Calu3 (cell line): ENCODE measurements at places on chromosomes 7 and 10. TPM values are rescaled to one million over a fixed set of nuclear protein-coding genes. Genes with fewer than 3 reads are reported as not detected.

Gene IFIT1B
- not detected in 2 replicates for total RNA-seq

Gene CPA2
- not detected in 2 replicates for total RNA-seq

Gene CLRN3
- total RNA-seq = 0.52 and 0.76 TPM in 2 replicates

DNA sequence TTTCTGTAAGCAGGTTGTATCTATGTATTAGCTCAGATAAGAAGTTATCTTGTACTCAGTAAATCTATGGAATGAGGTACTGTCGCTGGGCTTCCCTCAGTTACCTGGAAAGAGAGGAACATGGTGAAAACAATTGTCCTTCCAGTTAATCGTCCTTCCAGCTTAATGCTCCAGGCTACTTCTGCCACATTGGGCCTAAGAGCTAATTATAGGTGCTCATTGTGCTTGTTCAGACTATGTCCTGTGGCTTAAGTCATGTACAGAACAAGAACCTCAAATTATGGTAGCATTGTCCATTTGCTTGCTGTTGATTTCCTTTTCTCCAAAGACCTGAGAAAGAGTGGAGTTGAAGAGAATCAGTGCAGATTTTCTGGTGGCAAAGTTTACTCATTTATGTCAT lies 86.1 kb upstream of the MBL2 start:
- DNase-seq = no peak

- DNase-seq = no peak
Observed at GRCh38 chr10:614790-615582, 74.5 kb downstream of the DIP2C start.

DNA sequence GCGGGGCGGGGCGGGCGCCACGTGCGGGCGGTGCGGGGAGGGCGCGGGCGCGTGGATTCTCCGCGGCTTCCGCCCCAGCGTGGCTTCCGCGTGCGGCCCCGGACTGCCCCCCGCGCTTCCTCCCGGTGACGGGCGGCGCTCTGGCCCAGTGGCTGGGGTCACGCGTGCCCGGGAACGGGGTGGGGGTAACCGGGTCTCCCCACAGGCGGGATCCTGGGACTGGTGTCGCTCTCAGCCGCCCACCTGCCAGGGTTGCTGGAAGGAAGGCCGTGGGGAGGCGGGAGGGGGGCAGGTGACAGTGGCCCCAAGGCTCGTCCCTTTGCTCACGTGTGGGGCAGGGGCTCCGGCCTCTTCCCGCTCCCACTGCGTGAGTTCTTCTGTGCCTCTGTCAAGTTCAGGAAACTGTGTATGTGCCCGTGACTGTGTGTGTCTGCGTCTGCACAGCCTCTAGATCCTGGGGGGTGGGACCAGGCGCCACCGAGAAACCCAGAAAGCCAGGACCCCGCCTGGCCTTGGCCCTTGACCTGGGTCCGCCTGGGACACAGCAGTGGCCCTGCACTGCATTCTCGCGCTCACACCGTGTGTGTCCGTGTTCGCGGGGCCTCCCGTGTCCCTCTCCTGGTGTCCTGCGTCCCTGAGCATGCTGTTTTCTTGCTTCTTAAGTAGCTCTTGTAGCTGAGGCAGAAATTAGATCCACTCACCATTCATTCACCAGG lies 919 bp downstream of the MAFK start:
- no peak for DNase-seq

GRCh38 chr7:1972744-1973143 lies 260.0 kb downstream of the MAD1L1 start:
- no peak for DNase-seq

GRCh38 chr7:155643804-155644177 lies 670 bp upstream of the RBM33 start:
- no peak for DNase-seq

GRCh38 chr10:23421397-23421796 lies 17.5 kb upstream of the OTUD1 start:
- no peak for DNase-seq

GRCh38 chr10:98925651-98926050 lies 310.0 kb downstream of the HPSE2 start:
- DNase-seq = no peak

- DNase-seq = no peak
Observed at GRCh38 chr7:127154101-127154500, 98.6 kb downstream of the GRM8 start.

- peak; percentile 26 for DNase-seq
Observed at GRCh38 chr7:128030654-128031611, at the start of gene LRRC4. TSS of gene LRRC4 (minus strand) at chr7:128031437. CDS start at chr7:128030640, 797 bp downstream.

DNA sequence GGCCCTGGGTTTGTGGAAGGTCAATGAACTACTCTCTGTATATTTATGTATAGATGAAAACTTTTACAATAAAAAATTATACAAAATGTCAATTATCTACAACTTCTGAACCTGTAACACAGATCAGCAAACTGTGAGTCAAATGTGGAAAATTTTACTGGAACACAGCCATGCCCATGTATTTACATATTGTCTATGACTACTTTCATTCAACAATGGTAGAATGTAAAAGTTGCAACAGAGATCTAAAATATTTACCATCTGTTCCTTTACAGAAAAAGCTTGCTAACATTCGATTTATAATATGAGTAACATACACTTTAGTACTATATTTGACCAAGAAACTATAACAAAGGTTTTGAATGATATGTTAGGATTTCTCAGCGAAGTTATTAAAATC lies 481.6 kb downstream of the PARD3 start:
- DNase-seq = peak; percentile 4

- no peak for DNase-seq
Observed at GRCh38 chr10:46530249-46531186, 25.9 kb downstream of the GPRIN2 start.

- peak; percentile 39 for DNase-seq
Observed at GRCh38 chr10:56537984-56538383, 176.9 kb upstream of the ZWINT start.

- DNase-seq = peak; percentile 18
Observed at GRCh38 chr10:16521311-16522016, at the start of gene C1QL3. TSS of gene C1QL3 (minus strand) at chr10:16521879. CDS start at chr10:16521065, 814 bp downstream.

DNA sequence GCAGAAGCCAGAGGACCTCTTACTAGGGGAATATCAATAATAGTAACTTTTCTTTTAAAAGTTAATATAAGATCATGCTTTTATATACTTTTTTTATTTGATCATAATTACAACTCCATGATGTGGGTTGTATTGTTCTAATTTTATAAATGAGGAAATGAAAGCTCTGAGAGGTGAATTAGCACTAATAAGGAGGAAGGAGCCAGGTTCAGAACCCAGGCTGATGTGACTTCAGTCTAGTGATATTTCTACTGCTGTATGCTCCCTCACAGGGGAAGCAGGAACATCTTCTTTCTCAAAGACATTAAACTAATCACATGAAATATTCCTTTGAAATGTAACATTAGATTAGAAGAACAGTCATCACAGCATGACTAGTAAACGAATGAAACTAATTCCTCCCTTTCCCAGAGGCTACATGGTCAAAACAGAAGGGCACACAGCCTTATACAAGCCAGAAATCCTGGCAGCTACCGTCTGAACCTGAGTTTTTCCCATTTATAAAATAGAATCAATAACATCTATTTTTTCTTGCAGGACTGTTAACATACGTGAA lies 81.4 kb upstream of the GJD4 start:
- DNase-seq = no peak

GRCh38 chr7:50304911-50305582 lies 531 bp downstream of the IKZF1 start:
- no peak for DNase-seq

DNA sequence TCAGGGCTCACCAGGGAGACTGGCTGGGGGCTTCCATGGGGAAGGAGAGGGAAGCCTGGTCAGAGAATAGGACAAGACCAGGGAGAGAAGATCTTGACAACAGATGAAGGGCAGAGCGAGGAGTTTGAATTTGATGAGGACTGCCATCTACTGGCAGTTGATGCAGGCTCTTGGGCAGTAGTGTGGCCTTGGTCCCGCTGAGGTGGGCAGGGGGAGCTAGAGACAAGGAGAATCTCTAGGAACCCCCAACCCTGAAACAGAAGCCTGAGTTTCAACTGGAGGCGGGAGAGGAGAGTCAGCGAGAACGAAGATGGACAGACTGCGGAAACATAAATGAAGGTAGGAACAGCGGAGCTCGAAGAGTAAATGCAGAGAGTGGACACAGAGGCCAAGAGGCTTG lies 81.0 kb downstream of the PPP1R3C start:
- DNase-seq = peak; percentile 27

- DNase-seq = peak; percentile 32
Observed at GRCh38 chr10:50579491-50580261, 44.1 kb downstream of the SGMS1 start.

DNA sequence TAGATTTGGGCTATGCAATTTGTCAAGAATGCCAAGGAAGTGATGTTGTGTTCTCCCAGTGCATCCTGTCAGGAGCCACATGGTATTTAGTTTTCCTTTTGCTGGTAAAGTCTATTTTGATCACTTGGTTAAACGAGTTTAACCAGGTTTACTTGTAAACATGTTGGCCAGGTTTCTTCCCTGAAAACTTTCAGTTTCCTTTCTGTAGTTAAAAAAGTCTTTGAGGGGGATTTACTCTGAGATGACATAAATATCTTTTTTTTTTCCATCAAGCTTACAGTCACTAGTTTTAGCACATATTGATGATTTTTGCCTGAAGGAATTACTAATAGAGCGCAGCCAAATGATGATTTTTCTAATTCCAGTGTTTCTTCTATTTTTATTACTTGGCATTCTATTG lies 320.5 kb downstream of the PHF14 start:
- DNase-seq = no peak

DNA sequence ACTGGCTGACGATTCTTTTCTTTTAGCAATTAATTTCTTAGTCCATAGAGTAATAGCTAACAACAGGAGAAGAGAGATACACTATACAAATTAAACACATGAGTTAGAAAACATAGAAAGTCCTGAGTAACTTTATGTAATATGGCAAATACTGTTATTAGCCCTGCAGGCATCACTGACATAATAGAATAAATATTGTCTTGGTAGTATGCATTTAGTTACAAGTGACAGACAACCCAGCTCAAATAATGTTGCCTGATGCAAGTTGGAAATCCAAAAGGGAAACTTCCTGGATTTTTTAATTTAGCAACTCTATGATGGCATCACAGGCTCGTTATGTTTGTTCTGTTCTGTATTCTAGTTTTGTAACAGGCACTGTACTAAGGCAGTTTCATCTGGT lies 95.1 kb downstream of the DKK1 start:
- no peak for DNase-seq

GRCh38 chr10:77926566-77927401 lies at the start of gene DLG5:
TSS of gene DLG5 (minus strand) at chr10:77926755. CDS start at chr10:77926520, 235 bp downstream.
- DNase-seq = peak; percentile 69

- no peak for DNase-seq
Observed at GRCh38 chr7:134480202-134480601, 21.3 kb upstream of the AKR1B1 start.

DNA sequence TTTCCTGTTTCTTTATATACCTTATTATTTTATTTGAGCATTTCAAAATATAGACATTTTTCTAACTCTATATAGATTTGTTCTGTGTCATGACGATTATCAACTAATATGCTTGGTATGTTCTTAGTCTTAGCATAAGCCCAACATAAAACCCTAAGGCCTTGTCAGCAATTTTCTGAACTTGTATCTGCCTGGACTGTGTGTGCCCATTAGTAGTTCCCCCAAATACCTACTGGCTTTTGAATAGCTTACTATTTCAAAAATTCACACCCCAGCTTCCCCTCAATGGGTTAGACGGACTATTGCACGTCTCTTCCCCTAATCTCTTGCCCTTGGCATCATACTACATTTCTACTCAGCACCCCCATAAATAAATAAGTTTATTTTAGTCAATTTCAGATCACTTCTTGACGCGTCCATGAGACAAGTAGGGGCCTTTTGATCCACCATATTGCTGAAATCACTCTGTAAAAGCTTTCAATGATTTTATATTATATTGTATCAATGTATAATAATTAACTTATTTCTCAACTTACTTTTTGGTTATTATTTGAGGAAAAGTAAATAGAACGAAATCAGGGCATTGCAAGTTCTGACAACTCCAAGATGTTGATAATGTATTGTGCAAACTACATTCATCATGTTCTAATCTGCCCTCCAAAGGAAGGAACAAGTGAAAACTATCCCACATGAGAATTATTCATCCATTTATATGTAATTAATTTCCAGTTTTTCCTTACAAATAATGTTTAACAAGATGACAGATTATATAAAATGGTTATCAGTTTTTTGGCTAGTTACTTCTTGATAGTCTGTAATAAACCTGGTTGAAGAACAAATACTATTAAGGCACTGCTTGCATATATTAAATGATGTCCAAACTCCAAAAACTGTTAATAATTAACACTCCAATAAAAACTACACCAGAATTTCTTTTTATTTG lies 1.1 kb upstream of the AKR1C3 start:
- DNase-seq = no peak

DNA sequence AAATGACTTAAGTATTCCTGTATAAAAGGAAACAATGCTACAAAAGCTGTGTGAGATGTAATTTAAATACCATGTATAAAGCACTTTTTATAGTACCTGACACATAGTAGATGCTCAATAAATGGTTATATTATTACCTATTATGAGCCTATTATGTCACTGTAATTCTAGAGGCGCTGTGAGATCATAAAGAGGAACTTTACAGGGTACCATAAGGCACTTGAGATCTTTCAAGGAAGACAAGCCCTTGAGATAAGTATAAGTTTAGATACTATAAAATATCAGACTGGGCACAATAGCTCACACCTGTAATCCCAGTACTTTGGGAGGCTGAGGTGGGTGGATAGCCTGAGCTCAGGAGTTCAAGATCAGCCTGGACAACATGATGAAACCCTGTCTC lies 38.3 kb downstream of the PTTG1IP2 start:
- DNase-seq = no peak

GRCh38 chr10:107433605-107434004 lies 269.1 kb upstream of the SORCS1 start:
- no peak for DNase-seq

GRCh38 chr10:8852546-8852945 lies 798.1 kb downstream of the GATA3 start:
- DNase-seq = no peak

DNA sequence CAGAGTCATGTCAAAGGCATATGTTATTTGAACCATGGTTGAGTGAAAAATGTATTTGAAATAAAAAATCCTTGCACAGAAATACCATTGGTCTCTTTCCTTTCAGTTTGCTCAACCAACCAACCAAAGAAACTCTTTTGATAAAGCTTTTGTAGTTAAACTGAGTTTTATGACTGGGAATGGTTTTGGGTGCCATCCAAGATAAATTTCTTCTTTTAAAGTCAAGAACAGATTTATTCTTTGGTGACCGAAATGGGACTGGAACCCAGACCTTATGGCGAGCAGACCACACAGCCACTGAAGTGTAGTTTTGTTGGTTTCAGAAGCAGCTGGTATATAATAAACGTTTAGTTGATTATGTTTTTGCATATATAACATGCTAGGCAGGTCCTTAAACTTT lies 2.8 kb upstream of the GALNT17 start:
- DNase-seq = no peak

DNA sequence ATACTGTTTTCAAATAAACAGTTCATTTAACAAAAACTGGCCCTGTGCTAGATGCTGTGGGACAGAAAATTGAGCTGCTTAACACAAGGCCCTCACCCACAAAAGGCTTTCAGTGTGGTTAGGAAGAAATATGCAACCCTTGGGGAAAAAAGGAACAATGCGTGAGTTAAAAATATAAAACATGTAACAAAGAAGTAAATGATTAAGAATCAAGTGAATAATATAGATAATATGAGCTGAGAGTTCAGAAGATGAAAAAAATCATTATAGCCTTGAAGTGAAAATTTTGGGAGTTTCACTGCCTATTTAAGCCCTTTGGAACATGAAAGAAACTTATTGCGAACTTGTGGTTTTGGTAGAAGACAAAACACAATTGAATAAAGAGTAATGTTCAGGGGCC lies 495.4 kb downstream of the GFRA1 start:
- no peak for DNase-seq

GRCh38 chr7:154856733-154857132 lies 146.2 kb downstream of the PAXIP1 start:
- DNase-seq = no peak

GRCh38 chr7:109879287-109879828 lies 1211.6 kb upstream of the LRRN3 start:
- DNase-seq = no peak
